ENCODE measurements at places on chromosomes 1 and 21. TPM values are rescaled to one million over a fixed set of nuclear protein-coding genes. Genes with fewer than 3 reads are reported as not detected.
A peak's percentile ranks its signal among the peaks of the same experiment; 100 is the strongest.

DNA sequence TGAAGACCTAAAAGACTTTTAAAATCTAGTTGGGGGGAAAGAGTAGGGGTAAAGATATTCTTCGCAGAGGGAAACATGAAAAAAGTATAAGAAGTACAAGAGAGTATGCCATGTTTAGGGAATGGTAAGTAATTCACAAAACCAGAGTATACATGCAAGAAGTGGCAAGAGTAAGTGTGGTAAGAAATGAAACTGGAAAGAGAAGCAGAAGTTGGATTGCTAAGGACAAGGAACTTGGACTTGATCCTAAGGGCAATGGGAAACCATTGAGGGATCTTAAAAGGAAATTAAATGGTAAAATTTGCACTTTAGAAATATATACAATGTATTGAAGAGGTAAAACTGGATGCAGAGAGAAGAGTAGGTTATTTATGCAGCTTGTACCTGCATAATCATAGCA is 9.2 kb upstream of the ZNF644 start:
- DNase-seq: no peak

DNA sequence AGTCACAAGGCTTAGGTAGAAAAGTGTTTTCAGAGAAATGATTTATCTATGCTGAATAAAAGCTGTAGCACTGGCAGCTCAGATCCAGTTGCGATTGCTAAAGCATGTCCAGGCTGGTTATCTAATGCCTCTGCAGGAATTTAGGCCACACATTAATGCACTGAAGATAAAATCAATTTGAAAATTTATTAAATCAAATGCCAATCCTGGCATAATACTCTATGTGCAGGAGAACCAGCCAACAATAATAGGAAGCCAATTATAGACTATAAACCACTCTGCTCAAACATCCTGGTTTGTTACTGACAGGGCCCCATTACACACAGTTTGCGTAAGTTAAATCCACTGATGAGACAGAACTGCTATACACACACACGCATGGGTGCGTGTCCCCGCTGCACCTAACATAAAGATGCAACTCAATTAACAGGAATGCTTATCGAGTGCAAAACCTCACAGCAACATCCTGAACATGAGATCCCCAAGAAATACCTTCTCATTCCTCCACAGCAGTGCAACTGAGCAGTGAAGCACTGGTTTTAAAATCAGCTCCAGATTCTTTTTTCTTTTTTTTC is 40.6 kb downstream of the PTP4A2 start:
- DNase-seq: no peak

GRCh38 chr1:214463596-214463995 is 87.8 kb downstream of the PTPN14 start:
- no peak for DNase-seq

- DNase-seq: no peak
Measured at GRCh38 chr1:100219883-100220282, 29.8 kb downstream of the DBT start.

DNA sequence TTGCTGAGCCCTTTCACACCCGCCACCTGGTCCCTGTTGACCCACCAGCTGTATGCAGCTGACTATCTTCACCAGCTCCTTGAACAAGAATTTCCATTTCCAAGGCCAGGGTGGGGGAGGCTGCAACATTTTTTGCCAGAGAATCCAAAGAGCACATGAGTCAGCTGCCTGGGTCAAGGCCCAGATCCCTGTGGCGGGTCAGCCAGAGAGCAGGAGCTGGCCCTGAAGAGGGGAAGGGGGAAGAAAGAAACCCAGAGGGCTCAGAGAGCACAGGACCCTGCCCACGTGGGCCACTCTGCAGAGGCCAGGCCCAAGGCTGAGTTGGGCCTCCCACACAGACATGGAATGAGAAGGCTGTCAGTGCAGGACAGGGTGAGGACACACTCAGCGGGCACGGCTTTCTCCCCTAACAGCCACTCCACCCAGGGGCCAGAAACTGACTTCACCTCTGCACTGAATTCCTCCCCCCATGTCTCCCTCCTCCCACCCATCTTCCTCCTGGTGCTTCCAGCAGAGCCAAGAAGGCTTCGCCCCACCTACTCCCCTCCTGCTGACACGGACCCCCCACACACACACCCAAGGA is 28.9 kb downstream of the S100A6 start:
- DNase-seq: no peak

- no peak for DNase-seq
Measured at GRCh38 chr1:30753660-30754123, 3.9 kb downstream of the LAPTM5 start.

DNA sequence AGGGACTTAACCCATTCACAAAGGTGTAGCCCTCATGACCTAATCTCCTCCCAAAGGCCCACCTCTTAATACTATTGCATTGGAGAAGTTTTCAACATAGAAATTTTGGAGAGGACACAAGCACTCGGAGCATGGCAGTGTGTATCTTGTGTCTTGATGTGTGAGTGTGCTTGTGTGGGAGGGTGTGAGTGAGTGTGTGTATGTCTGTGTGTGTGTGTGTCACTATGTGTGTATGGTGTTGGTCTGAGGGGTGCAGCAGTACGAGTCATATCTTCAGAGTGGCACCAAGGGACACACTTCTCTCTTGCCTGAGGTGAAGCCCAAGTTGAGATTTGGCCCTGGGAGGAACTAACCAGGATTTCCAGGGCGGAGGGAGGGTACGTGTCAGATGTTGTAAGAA is 73.7 kb downstream of the NAV1 start:
- DNase-seq: no peak

DNA sequence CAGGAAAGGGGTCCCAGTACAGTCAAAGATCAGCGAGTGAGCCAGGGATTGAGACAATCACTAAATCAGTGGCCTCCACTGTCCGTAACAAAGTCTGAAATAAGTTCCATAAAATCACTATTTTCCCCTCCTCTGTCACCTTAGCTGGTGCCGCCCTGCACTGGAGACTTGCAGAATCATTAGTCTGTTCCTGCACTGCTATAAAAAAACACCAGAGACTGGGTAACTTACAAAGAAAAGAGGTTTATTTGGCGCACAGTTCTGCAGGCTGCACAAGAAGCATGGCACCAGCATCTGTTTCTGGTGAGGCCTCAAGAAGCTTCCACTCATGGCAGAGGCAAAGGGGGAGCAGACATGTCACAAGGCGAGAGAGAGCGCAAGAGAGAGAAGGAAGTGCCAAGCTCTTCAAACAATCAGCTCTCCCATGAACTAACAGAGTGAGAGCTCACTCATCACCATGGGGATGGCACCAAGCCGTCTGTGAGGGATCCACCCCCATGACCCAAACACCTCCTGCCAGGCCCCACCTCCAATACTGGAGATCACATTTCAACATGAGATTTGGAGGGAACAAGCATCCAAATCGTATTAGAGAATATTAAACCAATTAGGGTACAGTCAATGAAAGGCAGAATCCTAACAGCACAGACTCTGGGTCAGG is 129.8 kb upstream of the TIAM1 start:
- DNase-seq: no peak

DNA sequence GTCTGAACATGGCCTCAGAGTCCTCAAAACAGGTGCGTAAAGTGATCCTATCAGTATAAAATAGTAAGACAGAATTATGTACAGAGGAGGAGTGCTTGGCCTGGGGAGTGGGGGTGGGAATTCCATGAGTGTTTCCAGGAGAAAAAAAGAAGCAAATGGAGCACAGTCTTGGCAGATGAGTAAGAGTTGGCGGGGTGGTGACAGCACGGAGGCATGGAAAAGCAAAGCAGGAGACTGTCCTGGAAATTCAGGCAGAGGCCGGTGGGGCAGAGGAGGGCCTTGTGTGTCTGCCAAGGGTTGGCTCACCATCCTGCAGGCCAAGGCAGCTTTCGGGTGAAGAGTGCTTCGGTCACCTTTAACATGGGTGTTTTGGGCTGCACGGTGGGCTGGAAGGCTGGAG is 63.4 kb downstream of the OPTC start:
- no peak for DNase-seq

- DNase-seq: no peak
Measured at GRCh38 chr21:45765375-45765774, 121.8 kb downstream of the PCBP3 start.

DNA sequence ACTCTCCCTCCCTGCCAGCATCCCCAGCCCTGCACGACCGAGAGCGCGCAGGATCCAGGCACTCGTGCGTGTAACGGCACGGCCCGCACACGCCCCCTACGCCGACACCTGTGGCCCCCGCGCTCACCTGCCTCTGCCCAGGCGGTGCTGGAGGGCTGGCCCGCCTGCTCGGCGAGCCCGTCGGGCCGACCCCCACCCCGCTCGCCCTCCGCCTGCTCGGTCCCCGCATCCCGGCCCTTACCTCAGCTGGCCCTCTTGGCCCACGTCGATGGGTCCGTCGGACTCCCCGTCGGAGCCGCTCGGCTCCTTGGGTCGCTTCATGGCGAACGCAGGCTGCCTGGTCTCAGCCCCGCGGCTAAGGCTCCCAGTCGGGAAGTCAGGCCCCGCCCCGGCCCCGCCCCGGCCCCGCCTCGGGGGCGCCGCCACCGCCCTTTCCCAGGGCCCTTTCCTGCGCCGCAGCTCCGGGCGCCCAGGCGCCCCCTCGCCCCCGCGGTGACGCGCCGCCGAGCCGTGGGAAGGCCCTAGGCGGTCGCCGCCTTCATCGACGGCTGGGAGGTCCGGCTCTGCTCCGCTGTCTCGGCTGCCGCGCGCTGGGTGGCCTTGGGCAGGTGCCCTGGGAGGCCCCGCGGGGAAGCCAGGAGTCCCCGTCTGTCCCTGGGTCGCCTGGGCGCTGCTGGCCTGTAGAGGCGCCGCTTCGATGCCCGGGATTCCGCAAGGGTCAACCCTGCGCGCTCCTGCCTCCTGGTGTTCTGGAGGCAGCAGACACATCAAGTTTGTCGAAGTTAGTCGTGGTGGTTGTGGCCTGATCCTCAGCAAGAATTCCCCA is at the start of gene HEYL:
Gene HEYL, minus strand, starts transcription at position 339 of the 826 bp plus-strand sequence. Its CDS starts 18 bp downstream, at position 321.
- DNase-seq: peak; percentile 55

DNA sequence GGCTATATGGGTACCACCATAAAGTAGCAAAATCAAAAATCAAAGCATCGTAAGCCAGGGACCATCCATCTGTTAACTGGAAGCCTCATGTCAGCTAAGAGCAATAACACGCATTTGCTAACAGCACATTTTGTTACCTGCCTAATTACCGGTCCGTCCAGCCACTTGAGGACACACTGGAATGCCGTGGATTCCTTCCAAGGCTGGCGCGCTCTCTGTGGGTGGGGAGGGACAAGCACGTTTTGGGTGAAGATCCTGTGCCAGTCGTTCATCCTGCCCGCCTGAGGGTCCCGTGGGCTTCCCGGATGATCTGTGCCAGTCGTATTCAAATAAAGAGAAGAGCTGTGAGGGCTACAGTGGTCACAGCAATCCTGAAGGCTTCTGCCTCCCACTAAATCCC is 6.2 kb downstream of the NPHP4 start:
- DNase-seq: no peak

DNA sequence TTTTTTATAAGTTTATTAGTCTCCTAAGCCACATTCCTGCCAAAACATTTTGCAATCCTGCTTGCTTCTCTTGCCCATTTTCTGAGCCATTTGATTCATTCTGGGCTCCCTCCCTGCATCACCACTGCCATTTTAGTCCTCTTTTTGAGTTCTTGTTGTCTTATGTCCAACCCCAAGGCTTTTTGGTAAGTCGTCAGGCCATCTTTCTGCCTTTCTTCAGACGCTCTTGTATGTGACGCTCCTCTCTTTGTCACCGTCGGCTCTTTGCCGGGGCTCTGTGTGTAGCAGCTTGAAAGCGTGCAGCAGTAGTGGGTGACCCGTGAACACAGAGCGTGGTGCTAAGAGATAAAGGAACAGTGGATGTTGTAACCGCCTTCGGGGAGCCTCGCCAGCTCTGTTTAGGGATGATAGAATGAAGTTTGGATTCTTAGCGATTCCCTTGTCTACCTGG is 14.6 kb downstream of the HUNK start:
- no peak for DNase-seq

GRCh38 chr1:58057826-58058225 is 488.7 kb downstream of the OMA1 start:
- no peak for DNase-seq

DNA sequence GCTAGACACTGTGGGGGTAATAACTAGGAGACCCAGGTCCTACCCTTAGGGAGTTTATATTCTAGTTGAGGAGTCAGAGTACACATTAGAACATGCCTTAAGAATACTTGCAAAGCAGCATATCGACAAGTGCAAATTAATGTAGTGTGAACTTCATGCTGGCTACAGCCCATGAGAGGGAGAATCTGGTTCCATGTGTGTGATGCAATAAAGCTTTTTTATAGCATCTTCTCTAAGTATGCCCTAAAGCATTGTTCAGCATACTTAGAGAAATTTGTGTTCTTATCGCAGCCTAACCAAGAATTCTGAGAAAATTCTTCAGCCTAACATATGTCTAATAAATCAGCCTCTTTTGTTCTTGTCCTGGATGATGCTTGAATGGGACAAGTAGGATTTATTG is 95.5 kb downstream of the SDCCAG8 start:
- DNase-seq: no peak

GRCh38 chr1:151790940-151791651 is 796 bp upstream of the TDRKH start:
- DNase-seq: peak; percentile 18

DNA sequence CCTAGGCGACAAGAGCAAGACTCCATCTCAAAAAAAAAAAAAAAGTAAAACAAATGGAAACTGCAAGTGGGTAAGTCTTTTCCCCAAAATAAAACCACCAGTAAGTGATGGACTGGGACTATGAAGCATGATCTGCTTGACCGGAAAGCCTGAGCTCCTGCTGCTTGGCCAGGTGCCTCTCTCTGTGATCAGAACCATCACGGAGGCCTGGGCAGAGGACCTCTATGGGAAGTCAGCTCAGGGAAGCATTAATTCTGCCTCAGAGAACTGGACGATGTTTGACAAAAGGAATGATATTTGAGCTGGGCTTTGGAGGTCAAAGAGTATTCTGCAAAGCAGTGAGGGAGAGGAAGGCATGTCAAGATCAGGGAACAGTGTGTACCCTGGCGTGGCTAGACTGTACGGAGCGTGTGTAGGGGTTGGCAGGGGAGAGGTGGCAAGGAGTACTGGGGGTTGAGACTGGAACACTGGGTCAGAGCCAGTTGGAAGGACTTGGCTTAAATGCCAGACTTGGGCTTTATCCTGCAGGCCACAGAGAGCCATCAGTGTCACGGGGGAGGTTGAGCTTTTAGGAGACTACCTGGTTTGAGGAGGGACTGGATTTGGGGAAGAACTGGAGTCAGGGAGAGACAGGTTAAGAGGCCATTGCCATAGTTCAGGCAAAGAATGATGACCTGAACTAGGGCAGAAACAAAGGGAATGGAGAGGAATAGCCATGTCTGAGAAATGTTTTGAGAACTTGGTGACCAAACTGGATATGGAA is 16.4 kb downstream of the ATP1A2 start:
- DNase-seq: no peak

GRCh38 chr21:44599264-44600029 is 950 bp upstream of the KRTAP10-7 start:
- no peak for DNase-seq

- no peak for DNase-seq
Measured at GRCh38 chr21:30193201-30193600, 22.7 kb downstream of the CLDN8 start.

Gene FNDC10
- 2.7 TPM for total RNA-seq

Gene KRTAP10-3
- total RNA-seq: not detected

Gene HHAT
- 14.7 TPM for total RNA-seq

Gene GJA8
- not detected for total RNA-seq

Gene RSPH1
- total RNA-seq: 7.1 TPM

Gene ACTA1
- total RNA-seq: 2.5 TPM

Gene NUDT17
- 5.0 TPM for total RNA-seq
